ENCODE measurements at places on chromosomes 4 and X.

DNA sequence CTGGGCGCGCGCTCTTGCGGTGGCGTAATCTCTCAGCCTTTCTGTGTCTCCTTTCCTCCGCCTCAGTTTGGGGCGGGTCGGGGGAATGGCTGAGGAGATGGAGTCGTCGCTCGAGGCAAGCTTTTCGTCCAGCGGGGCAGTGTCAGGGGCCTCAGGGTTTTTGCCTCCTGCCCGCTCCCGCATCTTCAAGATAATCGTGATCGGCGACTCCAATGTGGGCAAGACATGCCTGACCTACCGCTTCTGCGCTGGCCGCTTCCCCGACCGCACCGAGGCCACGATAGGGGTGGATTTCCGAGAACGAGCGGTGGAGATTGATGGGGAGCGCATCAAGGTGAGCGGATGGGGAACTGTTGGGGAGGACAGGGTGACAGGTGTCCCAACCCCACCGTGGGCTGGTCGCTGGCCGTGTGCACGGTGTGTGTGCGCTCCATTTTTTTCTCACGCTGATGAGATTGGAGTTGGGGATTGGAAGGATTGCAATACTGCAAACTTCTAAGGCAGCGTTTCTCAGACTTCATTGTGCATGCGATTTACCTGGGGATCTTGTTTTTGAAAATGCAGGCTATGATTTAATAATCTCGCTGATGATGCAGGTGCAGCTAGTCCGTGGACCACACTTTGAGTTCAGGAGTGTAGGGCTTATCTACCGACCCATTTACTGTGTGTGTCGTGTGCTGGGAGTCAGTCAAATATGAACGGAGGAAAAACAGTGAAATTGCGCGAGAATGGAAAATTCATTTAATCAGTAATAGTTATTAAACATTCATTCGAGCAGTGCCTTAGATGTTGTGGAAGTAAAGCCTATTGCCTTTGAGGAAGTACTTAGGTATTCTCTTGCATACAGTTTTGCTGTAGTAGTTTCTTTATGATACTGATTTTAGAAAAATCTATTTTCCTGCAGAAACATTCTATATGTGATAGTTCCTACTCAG, at the start of gene RAB33B:
Gene RAB33B (plus strand): TSS at position 11 of the 935 bp plus-strand sequence. CDS start 75 bp downstream, at position 86.
- H3K27me3 ChIP-seq = no peaks in the 10 kb centered on the region
- DNase-seq = no peak
- peak within 1 kb of the TSS; percentile 96 for H3K4me3 ChIP-seq

DNA sequence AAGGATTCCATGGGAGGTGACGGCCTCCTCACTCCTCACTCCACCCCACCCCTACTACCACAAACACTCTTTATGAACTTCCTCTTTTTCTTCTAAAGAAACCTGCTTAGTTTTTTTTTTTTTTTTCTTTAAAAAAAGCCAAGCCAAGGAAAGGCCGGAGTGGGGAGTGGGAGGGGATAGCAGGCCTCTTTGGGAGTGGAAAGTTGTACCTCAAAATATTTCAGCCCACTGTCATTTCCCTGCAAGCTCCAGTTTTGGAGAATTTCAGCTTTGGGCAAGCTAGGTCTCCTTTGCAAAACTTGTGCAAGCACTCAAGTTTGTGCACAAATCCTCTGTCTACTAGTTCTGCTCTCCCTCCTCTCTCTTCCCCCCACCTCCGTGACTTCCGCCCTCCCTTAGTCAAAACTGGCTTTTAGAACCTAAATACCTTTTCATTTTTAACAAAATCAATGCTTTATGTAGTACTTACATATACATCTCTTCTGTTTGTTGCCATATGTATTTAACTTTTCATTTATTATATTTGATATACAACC, 512 bp upstream of the ANTXR2 start:
- H3K4me1 ChIP-seq = peaks cover 24% of the 10 kb centered on the region
- H3K4me3 ChIP-seq = peak overlapping the region; percentile 96
- H3K27ac ChIP-seq = peak overlapping the region; percentile 93
- H3K27me3 ChIP-seq = no peaks in the 10 kb centered on the region
- no peak for DNase-seq

DNA sequence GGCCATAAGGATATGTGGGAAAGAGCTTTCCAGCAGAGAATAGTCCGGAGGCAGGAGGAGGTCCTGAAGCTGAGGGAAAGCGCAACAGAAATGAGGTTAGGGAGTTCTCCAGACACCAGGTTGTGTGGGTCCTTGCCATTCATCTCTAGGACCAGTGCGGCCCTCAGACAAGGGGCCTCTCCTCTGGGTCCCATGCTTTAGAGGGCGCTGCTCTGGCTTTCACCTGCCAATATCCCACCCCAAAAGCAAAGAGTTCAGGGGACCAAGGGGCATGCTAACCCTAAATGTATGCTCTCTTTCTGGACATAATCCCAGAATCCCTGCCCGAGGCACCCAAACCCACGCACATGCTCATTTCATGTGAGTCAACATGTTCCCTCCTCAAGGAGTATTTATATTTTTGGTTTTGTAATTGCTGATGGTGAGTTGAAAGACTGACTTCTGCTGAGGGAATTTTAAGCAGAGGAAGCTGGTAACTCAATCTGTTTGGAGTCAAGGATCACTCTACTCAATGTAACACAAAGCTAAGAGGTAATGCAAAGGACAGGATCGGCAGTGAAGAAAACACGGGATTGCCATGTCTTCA, 14.8 kb downstream of the RPL34 start:
- no peak overlapping the region for H3K4me3 ChIP-seq
- no peak overlapping the region for H3K27ac ChIP-seq
- DNase-seq = no peak
- peaks cover 21% of the 10 kb centered on the region for H3K36me3 ChIP-seq
- no peaks in the 10 kb centered on the region for H3K27me3 ChIP-seq
- H3K4me1 ChIP-seq = no peaks in the 10 kb centered on the region

DNA sequence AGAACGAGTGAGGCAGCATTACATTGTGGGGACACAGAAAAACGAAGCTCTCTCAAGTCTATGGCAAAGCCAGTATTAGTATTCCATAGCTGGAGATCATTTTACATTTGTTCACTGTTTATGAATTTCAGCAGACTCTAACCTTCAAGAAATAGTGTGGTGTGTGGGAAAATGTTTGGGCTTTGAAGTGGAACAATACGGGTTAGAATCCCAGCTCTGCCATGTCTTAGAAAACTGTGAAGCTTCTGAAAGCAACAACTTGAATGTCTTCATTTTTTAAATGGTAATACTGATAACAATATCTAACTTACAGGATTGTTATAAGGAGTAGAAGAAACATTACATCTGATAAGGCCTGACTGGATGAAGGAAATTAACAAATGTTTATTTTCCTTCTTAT, 217.7 kb downstream of the NR3C2 start:
- no peaks in the 10 kb centered on the region for H3K27me3 ChIP-seq
- no peak for DNase-seq
- no peak overlapping the region for H3K4me3 ChIP-seq
- H3K36me3 ChIP-seq = no peaks in the 10 kb centered on the region
- H3K27ac ChIP-seq = no peak overlapping the region

DNA sequence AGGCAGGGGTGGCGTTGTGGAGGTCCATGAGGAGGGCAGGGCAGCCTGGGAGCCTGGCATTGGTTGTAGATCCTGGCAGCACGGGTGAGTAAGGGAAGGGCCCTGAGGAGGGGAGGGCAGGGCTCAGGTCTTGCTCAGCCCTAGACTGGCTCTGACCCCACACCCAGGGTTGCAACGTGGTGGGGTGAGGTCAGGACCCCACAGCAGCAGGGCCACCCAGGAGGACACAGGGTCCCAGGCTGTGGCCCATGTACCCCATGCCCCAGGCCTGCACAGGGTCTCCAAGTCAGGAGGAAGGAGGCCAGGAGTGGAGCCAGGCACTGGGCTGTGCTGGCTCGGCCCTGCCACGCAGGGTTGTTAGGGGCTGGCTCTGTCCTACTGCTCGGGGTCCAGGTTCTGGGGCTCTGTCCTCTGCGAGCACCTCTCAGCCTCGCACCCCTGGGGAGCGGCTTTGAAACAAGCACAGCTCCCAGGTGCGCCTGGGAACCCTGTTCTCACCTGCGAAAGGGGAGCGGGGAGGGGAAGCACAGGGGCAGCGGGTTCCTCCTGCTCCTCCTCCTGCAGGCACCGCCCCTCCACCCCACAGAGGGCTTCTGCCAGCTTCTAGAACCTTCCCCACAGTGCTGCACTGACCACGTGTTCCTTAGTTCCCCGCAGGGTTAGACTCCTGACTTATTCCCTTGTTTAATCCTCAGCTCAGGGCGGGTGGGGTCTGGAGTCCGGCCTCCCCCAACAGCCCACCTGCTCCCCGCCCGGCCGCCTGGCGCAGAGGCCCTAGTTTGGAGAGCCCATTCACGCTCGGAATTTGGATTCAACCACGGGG, 20.4 kb downstream of the MSANTD1 start:
- no peaks in the 10 kb centered on the region for H3K27me3 ChIP-seq
- no peak for DNase-seq
- H3K4me1 ChIP-seq = no peaks in the 10 kb centered on the region
- no peak overlapping the region for H3K27ac ChIP-seq

DNA sequence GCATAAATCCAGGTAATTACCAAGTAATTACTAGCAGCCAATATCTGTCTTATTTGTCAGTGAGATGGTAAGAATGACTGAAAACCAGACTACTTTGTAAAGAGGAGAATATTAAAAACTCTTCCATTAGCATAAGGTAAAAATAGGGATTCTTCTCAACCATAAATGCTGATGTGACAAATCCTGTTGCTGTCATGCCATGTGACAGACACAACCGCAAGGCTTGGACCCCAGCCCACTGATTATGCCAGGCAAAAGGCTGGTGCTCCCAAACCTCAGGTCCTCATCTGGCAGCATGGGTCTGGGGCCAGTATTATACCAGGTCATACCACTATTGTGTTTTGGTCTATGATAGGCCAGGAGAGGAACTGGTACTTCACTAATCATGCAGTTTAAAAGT, 181.1 kb downstream of the ADAMTS3 start:
- H3K27me3 ChIP-seq = no peaks in the 10 kb centered on the region
- DNase-seq = no peak
- no peaks in the 10 kb centered on the region for H3K36me3 ChIP-seq
- no peak overlapping the region for H3K27ac ChIP-seq
- H3K4me3 ChIP-seq = no peak overlapping the region
- H3K4me1 ChIP-seq = peaks cover 35% of the 10 kb centered on the region

DNA sequence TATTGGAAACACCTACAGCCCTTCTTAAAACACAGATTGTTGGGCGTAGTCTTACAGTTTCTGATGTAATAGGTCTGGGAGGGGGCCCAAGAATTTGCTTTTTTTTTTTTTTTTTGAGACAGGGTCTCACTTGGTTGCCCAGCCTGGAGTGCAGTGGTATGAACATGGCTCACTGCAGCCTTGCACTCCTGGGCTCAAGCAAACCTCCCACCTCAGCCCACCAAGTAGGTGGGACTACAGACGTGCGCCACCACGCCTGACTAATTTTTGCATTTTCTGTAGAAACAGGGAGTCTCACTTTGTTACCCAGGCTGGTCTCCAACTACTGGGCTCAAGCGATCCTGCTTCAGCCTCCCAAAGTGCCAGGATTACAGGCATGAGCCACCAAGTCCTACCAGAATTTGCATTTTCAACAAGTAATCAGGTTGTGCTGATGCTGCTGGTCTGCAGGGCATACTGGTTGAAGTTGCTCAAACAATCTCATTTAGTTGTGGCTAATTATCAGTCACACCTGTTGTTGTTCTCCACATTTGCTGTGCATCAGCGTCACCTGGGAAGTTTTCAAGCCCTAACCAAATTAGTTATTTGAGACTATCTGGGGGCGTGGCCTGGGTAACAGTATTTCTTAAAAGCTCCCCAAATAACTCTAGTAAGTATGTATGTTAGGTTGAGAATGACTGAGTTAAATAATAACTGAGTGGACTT, 14.0 kb downstream of the TMEM154 start:
- H3K4me3 ChIP-seq = no peak overlapping the region
- no peaks in the 10 kb centered on the region for H3K4me1 ChIP-seq
- no peak for DNase-seq
- H3K27me3 ChIP-seq = no peaks in the 10 kb centered on the region
- H3K27ac ChIP-seq = no peak overlapping the region
- H3K36me3 ChIP-seq = no peaks in the 10 kb centered on the region

GRCh38 chr4:2931512-2932301, 31.5 kb downstream of the NOP14 start:
- DNase-seq = no peak
- H3K27me3 ChIP-seq = peaks cover 4% of the 10 kb centered on the region
- H3K4me3 ChIP-seq = peak overlapping the region; percentile 94
- peaks cover 20% of the 10 kb centered on the region for H3K4me1 ChIP-seq

- H3K36me3 ChIP-seq = no peaks in the 10 kb centered on the region
- H3K4me1 ChIP-seq = no peaks in the 10 kb centered on the region
- no peak overlapping the region for H3K4me3 ChIP-seq
- H3K27ac ChIP-seq = no peak overlapping the region
- DNase-seq = no peak
- no peaks in the 10 kb centered on the region for H3K27me3 ChIP-seq
Measured at GRCh38 chrX:39740078-39740477, 357.7 kb downstream of the BCOR start.

- H3K27me3 ChIP-seq = no peaks in the 10 kb centered on the region
- no peaks in the 10 kb centered on the region for H3K4me1 ChIP-seq
- peaks cover 3% of the 10 kb centered on the region for H3K36me3 ChIP-seq
- no peak for DNase-seq
- no peak overlapping the region for H3K27ac ChIP-seq
- no peak overlapping the region for H3K4me3 ChIP-seq
Measured at GRCh38 chr4:146273204-146273901, 59.0 kb downstream of the REELD1 start.

DNA sequence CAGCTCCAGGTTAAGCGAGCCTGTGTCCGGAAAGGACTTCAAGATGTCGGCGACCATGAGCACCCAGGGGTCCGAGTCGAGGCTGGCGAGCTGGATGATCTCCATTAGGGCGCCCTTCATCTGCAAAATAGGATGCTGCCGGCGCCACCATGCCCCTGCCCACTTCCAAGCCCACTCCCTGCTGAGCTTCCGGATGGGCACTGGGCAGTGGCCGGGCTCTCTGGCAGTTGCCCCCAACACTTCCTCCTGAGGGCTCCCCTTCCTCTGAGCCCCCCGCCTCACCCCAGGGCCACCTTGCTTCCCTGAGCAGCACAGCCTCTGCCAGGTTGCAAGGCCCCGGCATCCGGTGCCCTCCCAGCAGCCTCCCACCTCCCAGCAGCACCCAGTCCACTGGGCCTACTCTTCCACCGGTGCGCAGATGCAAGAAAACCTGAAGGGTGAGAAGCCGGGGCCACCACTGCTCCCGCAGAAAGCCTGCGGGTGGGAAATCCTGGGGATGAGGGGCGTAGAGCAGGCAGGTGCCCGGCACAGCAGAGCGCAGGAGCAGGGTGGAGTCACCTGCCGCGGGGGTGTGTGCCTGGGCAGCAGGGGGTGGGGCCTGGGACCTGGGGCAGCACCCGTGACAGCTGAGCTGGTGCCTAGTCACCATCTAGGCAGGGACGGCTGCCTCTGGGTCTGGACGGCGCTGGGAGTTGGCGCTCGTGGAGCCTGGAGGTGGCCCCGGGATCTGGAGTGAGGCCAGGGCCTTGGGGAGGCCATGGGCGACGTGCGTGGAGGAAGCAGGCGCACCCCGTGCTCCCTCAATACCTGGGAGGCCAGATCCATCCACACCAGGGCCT, 17.0 kb downstream of the NELFA start:
- no peak for DNase-seq
- H3K27me3 ChIP-seq = no peaks in the 10 kb centered on the region
- H3K4me3 ChIP-seq = no peak overlapping the region
- H3K27ac ChIP-seq = no peak overlapping the region
